ENCODE measurements at places on chromosomes 6 and 20. TPM values are rescaled to one million over a fixed set of nuclear protein-coding genes. Genes with fewer than 3 reads are reported as not detected.

The GSTA2 gene
- not detected for total RNA-seq

The EPHA7 gene
- total RNA-seq: 75.9 TPM

The TRIM40 gene
- not detected for total RNA-seq

DNA sequence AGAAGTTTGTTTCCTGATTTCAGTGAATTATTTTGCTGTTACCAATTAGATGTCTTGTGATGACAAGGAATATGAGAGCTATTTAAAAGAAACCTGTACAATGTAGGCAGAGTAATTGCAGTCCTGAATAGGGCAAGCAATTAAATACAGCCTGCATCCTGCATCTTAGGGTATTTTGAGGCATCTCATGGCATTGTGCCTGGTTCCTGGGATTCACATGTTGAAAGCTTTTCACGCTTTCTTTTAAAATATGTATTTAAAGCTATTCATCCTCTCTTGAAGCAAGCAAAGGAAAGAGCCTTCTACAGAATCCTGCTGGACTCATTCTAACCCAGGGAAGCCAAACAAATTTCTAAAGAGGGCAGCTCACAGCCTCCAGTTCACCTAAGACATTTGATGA is 4.7 kb upstream of the RRAGD start:
- no peak for DNase-seq

DNA sequence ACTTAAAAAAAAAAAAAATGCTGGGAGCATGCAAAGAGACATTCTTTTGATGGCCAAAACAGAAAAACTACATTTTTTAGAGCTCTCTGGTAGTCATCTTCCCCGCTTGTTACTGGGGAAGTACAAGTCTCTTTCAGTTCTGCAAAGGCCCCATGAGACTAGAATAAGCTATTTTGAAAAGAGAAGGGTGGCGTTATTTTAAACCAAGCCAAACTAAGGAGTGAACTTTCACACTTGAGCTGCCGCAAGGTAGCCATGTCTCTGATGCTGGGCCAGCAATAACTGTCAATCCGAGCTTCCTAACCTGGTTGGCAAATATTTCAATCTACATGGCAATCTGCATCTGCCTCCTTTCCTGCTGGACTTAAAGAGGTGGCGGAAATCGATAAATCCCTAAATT is 96.7 kb downstream of the L3MBTL3 start:
- DNase-seq: no peak

GRCh38 chr6:7188492-7188891 is 80.7 kb downstream of the RREB1 start:
- no peak for DNase-seq

- no peak for DNase-seq
Observed at GRCh38 chr6:73983367-73983766, 287.4 kb downstream of the CD109 start.

DNA sequence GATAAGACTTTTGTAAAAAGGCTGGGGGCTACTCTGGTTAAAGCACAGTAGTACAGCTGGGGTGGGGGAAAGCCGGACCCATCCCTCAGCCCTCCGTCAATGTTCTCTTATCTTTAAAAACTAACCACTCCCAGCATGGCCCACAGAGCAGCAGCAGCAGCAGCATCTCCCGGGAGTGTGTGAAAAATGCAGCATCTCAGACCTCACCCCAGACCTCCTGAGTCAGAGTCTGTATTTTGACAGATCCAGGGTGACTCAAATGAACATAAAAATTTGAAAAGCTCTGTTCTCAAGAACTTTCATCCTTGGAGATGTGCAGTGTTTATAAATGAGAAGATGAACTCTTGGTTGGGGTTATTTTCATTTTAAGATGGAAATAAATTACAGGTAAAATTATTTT is 277.7 kb upstream of the ECI2 start:
- no peak for DNase-seq

DNA sequence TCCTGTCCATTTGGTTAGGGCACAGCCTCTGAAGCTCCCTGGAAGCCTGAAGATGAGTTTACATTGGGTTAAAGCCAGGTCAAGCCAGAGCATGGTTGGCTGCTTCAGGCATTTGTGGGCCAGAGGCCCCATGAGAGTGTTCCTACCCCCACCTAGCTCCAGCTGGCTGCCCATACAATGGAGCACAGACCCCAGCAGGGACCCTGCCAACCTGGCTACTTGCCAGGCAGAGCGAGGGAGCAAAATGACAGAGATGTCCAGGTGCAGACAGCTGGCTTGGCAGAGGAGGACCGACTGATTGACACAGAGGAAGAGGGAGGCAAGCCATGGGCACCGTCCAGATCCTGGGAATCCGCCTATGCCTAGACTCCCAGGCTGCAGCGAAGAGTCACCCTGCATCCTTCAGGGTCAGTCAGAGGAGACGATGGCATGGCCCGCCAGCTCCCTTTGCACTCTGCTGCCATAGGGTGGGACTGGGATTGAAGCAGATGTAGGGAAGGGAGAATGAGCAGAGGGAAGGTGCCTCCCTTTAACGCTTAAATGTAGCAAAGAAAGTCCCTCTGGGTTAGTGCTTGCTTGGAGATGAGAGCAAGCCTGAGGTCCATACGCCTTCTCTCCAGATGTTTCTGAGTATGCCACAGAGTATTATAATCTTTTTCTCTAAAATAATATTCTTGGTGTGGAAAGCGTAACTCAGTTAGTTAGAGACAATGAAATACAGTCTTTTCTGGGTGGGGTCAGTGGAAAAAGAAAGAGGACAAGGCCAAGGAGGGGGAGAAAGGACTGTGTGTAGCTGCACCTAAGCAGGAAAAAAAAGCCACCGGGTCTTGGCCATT is 77.6 kb upstream of the FYN start:
- no peak for DNase-seq

DNA sequence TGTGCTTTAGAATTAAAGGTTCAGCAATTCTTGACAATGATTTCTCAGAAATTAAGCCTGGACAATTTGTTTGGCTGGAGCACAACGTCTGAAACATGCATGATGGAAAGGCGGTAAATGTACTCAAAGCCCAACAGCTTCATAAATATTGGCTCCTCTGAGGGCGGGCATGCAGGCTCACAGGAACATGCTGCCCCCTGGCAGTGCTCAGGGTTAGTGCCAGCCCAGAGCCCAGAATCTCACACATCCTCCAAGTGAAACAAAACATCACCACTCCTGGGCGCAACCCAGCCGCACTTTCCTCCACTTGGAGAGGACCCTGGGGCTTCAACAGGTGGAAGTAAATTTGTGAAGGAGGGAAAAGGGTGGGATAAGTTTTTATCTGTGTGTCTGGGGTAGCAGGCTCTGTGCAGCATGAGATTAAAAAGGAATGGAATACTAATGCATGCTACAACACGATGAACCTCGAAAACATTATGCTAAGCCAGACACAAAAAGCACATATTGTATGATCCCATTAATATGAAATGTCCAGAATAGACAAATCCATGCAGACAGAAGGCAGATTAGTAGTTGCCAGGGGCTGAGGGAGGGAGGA is 54.1 kb upstream of the PTPRT start:
- DNase-seq: no peak
